ENCODE measurements at places on chromosomes 16 and 17.

DNA sequence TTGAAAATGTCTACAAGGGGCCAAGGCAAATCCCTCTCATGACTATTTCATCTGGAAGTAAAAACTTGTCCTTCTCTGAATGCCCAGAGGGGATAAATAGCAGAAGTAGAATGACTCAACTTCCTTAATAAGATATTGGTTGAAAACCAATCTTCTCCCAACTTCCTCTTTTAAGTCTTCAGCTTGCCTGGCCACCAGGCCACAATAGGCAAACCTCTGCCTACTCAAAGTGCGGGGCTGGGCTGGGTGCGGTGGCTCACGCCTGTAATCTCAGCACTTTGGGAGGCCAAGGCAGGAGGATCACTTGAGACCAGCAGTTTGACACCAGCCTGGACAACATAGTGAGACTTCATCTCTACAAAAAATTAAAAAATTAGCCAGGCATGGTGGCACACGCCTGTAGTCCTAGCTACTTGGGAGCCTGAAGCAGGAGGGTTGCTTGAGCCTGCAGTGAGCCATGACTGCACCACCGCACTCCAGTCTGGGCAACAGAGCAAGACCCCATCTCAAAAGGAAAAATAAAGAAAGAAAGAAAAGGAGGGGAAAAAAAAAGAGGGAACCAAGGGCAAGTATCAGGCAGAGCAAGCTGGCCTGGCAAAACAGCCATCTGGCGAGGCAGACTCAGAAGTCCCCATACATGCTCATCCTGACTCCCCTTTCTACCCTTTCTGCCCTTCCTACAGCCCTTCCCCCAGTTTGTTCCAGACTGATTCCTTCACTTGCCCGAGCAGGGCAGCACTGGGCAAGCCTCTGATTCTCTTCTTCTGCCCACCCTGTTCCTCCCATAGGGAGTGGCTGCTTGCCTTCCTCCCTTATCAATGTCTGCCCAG is 20.6 kb downstream of the MAP3K14 start:
- no peak for DNase-seq

DNA sequence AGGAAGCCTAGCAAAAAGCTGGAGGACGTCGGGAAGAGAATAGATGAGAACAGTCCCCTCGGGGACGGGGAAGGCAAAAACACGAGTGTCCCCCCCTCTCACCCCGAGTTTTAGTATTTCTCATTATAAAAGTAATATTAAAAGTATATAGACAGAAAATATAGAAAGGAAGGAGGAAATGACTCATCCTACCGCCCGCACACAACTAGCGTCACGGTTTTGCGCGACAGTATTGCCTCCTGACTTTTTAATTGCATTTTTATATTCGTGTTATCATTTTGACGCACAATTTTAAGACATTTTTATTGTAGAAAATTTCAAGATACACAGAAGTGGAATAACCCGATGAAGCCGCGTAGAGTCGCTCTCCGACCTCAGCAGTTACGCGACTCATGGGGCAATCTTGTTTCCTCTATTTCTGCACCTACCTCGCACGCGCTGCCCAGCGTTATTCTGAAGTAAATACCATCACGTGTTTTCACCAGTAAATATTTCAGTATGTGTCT is 652 bp upstream of the SLC25A19 start:
- DNase-seq = no peak

DNA sequence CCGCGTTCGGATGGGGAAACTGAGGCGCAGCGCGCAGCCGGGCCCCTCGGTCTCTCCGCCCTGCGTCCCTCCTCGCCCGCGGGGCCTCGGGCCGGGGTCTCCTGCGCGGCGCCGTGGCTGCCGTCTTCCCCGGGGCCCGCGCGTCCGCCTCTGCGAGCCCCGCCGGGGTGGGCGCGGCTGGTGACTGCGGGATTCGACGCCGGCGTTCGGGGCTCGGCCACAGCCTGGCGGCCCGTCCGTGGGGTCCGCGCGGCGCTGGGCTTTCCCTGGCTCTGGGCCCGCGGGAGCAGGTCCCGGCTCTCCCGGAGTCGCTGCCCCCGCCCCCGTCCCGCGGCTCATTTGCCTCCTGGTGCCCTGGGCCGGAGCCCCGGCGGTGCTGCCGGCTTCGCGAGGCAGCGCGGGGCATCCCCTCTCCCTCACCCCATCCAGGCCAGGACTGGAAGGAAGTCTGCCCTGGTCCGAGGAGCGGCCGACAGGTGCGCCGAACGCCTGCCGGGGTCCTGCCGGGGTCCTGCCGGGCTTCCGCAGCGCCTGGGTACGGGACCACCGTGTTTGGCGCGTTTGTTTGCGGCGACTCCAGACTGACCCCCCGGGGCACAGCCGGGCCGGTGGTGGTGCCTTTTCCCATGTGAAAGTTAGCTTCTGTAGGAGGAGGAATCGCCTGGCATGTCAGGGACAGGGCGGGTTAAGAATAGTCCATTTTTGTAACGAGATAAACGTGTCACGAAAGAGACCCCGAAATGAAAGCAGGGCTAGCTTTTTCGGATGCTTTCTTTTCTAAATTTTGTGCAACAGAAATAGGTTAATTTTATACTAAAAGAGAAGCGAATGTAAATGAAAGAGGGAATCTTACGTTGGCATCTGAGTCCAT is 671 bp downstream of the CHMP6 start:
- no peak for DNase-seq

DNA sequence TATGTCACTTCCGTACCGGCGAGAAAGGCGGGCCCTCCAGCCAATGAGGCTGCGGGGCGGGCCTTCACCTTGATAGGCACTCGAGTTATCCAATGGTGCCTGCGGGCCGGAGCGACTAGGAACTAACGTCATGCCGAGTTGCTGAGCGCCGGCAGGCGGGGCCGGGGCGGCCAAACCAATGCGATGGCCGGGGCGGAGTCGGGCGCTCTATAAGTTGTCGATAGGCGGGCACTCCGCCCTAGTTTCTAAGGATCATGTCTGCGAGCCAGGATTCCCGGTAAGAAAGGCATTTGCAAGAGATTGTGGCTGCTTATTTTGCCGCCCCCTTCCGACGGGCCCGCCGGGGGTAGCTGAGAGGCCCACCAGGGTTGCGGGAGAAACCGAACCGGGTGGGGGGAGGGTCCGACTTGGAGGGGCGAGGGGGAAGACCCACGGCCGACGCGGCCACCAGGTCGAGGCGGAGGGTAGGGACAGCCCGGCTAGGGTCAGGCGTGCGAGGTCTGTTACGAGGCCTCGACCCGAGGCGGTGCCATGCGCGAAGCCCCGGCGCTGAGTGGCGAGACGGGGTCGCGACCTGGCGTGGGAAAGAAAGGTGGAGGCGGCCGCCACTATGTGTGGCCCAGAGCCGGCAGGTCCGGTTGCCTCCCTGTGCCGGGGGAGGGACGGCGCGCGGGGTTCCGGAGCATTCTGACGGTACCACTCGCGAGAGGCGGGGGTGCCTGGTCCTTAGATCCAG is 6.7 kb upstream of the CD68 start:
- peak; percentile 93 for DNase-seq

- DNase-seq = no peak
These were observed 1.5 kb upstream of the NUFIP2 start for GRCh38 chr17:29295420-29295819.

DNA sequence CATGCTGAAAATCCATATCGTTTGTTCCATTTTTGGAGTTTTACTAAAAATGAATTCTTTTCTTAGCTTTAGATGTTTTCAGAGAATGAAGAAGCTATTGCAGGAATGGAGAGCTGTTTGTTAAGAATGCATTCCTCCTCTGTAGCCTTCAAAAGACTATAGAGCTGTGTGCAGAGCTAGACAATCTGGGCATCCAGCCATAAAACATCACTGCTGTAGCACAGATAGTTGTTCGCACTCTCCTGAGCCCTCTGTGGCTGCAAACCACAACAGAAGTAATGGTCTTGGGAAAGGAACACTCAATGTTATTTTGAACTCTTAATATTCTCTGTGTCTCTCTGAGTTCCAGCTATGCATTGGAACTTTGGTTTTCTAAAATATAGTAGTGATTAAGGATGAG is 4.9 kb downstream of the TNRC6C start:
- DNase-seq = peak; percentile 7

GRCh38 chr17:7224661-7225111 is 4.9 kb downstream of the ACADVL start:
- DNase-seq = no peak

DNA sequence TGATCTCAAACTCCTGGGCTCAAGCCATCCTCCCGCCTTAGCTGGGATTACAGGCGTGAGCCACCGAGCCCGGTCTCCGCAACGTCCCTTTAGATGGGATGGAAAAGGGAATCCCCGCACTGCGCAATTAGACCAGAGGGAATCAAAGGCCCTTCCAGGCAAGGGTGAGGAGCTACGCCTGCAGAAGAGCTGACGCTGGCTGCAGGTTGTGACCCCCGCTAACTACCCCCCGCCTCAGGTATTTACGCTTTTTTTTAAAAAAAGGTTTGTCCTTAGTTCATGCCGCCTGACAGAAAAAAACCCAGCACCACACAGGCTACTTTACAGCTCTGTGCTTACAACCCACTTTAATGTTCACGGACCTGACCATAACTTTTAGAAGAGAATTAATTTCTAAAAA is 26.9 kb downstream of the ZCCHC14 start:
- DNase-seq = no peak

DNA sequence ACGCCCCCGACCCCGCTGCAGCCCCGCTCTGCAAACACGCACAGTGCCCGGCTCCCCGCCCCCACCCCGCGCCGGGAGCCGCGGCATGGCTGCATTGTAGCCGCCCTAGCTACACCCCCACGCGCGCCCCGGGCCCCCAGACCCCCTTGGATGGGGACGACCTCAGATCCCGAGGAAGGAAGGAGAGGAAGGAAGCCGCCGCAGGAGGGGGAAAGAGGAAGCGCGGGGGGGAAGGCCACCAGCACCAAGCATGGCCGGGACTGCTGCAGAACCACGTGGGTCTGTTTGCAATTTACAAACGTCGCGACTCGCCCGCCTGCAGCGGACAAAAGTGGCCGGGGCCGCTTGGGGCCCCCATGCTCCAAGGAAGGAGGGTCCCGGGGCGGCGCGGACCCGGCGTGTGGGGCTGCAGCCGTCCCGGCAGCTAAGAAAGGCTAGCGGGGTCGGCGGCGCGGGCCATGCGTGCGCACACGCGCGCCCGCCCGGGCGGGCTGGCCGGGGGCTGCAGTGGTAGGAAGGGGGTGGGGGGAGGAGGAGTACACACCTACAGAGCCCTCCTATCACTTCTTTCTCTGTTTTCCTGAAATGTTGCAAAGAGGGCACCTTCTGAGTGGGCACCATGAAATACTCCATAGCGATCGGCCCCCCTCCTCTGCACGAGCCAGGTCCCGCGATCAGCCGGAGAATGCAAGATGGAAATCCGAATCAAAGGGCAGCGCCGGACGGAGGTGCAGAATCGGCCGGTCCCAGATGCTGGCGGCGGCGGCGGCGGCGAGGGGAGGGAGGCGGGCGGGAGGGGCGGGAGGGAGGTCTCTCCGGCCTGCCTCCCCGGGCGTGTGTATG is 488 bp downstream of the TFAP4 start:
- no peak for DNase-seq

DNA sequence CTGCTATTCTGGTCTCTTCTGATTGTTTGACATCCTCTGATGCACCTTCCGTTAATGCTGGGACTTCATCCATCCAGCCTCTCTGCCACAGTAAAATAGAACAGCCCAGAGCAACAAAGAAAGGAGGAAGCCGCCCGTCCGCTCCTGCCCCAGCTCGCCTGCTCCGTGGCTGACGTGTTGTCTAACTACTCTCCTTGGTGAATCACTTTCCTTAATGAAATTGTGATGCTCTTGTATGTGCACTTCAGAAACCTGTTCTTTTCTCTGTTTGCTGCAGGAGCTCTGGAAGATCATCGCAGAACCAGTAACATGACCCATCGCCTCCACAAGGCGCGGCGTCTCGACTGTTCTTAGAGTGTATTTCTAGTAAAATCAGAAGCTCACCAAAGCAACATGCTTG is 24.3 kb downstream of the METTL22 start:
- no peak for DNase-seq

- DNase-seq = no peak
These were observed 22.2 kb downstream of the QPRT start for GRCh38 chr16:29701214-29701555.

Measured in NCI-H2029 treated with DMSO at 0.1 percent for 48 hours (cell line).